ENCODE measurements at places on chromosomes 5 and 9.
A peak's percentile ranks its signal among the peaks of the same experiment; 100 is the strongest.

GRCh38 chr5:58246461-58246944, 213.4 kb downstream of the PLK2 start:
- DNase-seq: peak; percentile 39

DNA sequence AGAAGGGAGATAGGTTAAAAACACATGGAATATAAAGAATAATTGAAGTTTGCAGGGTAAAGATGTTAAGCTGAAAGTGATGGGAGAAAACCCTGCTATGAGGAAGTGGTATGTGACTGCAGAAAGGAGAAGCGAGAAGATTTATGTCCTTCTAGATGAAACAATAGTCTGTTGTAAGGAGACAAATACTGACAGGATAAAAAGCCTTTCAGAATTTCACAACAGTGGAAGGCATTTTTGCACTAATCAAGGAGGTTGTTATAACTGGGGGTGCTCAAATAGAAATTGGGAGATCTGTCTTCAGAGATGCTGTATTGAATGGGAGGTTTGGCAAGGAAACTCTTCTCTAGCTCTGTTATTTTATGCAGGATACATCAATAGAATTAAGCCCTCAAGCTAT, 69.6 kb downstream of the NMUR2 start:
- no peak for DNase-seq

DNA sequence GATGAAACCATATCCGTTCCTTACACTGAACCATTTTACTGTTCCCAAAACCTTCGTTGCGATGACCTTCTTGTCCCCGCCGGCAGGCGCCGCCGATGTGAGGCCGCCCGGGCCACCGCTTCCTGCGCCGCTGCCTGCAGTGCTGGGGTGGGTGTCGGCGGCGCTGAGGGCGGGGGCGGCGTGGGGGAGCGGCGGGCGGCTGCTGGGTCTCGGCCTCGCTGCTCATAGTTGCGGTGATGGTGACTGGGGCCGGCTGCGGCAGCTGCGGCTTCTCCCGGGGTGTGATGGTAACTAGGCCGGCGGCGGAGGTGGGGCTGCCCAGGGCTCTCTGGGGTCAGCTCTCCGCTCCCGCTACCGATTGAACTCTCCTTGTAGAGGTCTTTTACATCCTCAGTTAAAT, 14.1 kb upstream of the OR2S2 start:
- DNase-seq: no peak

DNA sequence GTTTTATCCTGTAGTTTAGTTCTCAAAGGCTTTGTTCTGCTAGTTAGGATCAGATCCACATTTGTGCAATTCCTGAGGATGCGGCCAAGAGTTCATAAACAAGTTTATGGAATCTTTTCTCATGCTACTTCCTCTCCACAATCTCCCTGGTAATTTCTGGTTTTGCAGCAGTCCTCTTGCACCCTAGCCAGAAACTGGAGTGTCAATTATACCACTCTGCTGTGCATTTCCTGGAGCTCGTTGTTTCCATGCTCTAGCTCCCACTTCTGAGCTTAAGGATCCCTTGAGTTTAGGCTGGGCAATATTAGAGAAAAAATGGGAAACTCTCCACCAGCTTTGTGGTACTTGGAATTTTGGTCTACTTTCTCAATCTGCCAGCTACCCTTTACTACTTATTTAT, 474.7 kb downstream of the DIRAS2 start:
- DNase-seq: no peak

GRCh38 chr5:7393921-7394799, 1.8 kb upstream of the ADCY2 start:
- no peak for DNase-seq

- DNase-seq: no peak
These were observed 22.5 kb downstream of the TPPP start for GRCh38 chr5:670396-671270.

Data from fibroblast of skin of abdomen (primary cell).